HCT116 (cell line): ENCODE measurements at places on chromosomes 11 and 22. TPM values are rescaled to one million over a fixed set of nuclear protein-coding genes. Genes with fewer than 3 reads are reported as not detected.

DNA sequence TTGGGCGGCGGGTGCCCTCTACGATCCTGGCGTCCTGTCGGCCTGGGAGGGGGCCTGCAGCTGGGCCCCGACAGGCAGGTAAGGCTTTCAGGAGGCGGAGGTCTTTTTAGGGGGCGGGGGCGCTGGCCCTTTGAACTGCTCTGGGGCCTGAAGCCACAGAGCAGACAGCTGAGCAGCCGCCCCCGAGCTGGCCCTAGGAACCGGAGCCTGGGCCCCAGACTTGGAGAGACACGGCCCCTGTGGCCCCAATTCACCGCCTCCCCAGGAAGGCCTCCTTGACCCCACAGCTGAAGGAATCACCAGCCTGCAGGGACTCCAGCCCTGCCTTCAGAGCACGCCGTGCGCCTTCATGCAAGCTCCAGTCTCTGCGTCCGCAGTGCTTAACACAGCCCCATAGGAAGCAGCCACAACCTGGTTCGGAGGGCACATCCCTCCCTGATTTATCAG, 618 bp upstream of the CERK start:
- H3K4me1 ChIP-seq: peaks cover 20% of the 10 kb centered on the region
- H3K27ac ChIP-seq: peak overlapping the region; percentile 99
- no peaks in the 10 kb centered on the region for H3K36me3 ChIP-seq
- no peak for DNase-seq

DNA sequence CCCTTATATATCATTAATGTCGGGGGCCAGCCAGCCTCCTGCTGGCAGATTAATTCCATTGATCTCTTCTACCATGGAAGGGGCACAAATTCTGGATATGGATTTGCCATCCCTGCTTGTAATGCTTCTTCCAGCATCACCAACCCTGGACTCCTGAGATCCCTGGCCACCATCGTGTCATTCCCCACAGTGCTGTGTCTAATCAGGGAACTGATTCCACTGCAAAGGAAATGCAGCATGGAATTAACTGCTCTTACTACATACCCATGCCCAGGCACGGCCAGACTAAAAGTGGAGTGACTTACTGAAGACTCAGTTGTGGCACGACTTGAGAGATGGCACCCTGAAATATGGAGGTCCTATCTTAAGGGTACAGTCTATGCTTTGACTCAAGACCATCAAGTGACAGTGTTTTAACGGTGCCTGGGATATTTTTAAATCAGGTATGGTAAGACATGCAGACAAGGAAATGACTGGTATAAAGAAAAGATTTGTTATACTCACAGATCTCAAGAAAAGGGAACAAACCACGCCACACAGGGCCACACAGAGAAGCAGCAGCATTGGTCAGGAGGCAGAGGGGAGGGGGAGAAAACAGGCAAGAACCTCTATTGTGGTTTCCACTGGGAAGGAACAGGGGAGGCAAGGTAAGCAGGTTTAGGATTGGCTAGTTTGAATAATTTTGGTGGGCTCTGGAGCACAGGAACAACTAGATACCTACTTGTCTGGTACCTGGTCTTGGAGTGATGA, 65.1 kb downstream of the IGLL5 start:
- no peaks in the 10 kb centered on the region for H3K4me1 ChIP-seq
- no peaks in the 10 kb centered on the region for H3K36me3 ChIP-seq
- DNase-seq: no peak
- no peak overlapping the region for H3K4me3 ChIP-seq

- H3K4me1 ChIP-seq: no peaks in the 10 kb centered on the region
- H3K27ac ChIP-seq: no peak overlapping the region
- H3K27me3 ChIP-seq: no peaks in the 10 kb centered on the region
Observed at GRCh38 chr11:87859636-87860035, 315.6 kb downstream of the RAB38 start.

RHOD gene
- total RNA-seq: 42.0 TPM

KIF18A gene
- total RNA-seq: 50.7 TPM
